ENCODE measurements at places on chromosomes 16 and 17.

DNA sequence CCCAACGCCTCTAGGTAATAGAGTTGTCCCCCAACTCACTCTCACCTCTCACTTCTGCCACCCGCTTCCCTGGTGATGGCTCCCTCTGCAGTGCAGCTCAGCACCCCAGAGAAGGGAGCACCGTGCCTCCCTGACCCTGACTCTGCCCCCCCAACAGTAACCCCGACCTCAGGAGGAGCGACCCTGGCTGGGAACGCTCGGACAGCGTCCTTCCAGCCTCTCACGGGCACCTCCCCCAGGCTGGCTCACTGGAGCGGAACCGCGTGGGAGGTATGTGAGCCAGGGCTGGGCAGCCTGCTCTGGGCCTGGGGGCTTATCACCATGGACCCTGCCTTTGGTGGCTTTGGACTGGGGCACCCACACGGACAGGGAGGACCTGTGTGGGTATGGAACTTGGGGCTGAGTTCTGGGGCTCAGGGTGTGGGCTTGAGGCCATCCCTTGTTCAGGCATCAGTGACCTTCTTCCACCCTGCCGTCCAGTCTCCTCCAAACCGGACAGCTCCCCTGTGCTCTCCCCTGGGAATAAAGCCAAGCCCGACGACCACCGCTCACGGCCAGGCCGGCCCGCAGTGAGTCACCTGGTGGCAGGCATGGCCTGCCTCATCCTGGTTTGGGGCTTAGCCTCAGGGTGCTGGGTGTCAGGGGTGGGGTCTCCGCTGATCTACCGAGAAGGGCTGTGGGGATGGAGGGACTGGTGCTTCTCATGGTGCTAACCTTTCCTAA lies 6.7 kb upstream of the C17orf107 start:
- DNase-seq = no peak

DNA sequence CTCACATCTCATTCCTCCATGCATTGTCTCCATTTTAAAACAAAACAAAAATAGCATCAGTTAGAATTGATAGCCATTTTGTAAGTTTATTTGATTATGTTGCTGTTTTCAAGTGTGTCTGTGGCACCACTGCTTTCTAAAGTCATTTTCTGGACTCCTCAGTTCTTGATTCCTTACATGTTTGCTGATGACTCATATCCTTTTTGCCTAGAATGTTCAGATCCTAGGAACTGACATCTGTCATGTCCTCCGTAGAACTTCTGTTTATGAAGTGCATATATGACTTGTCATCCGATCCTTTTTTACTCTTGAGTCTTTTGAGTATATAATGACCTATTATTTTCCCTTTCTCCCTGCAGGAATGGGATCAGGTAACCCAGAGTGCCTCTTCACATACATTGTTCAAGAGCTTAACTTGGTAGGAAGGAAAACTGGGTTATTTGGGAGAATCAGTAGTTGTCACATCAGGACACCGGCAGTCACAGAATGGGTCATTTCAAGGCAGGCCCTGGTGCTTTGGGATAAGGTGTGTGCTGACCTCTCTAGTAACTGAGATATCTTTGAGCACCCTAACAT lies 69.2 kb downstream of the MAP2K4 start:
- DNase-seq = peak; percentile 82

DNA sequence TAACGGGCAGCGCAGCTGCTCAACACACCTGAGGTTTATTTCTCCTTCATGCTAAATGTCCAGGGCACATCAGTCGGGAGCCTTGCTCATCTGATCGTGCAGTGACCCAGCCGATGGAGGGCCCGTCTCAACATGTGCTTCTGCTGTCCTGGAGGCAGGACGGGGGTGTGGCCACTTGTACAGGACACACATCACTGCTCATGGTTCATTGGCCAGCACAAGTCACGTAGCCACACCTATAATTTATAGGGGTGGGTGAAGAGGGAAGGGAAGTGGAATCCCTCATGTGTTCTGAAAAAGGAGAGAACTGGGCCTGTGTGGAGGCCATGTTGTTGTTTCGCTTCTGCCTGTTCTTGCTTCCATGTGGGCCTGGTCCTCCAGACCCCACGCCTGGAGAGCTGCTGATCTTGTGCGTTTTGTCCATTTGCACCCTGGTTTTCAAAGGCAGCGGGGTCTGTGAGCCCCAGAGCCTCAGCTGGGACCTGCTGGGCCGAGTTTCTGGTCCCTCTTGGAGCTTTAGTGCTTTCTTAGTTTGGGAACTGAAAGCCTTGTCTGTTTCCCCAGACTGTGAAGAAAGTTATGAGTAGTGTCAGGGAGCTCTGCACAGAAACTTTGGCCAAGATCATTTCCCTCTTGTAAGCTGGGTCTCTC lies 60.5 kb downstream of the CMIP start:
- no peak for DNase-seq

GRCh38 chr17:44345454-44346026 lies 438 bp downstream of the GRN start:
- peak; percentile 69 for DNase-seq

DNA sequence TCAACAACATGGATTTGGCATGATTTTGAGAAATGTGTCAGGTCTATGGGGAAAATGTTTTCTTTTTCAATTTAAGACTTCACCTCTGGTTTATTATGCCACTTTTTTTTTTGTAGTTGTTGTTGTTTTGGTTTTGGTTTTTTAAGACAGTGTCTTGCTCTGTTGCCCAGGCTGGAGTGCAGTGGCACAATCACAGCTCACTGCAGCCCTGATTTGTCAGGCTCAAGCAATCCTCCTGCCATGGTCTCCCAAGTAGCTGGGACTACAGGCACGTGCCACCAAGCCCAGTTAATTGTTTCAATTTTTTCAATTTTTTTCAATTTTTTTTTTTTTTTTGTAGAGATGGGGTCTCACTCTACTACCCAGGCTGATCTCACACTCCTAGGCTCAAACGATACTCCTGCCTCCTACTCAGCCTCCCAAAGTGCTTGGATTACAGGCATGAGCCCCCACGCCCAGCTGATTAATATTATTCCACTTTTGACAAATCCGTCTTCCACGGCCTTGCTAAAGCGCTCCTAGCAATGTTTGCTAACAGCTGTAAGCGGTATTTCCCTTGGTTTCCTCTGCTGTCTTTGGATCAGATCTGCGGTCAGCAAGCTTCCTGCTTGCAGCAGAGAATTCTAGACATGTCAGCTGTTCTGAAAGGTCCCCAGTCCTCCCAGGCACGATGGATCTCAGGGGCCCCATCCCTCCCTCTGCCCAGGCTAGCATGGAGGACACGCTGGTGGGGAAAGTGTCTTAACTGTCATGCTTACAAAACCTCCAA lies 7.0 kb upstream of the MILR1 start:
- peak; percentile 30 for DNase-seq

DNA sequence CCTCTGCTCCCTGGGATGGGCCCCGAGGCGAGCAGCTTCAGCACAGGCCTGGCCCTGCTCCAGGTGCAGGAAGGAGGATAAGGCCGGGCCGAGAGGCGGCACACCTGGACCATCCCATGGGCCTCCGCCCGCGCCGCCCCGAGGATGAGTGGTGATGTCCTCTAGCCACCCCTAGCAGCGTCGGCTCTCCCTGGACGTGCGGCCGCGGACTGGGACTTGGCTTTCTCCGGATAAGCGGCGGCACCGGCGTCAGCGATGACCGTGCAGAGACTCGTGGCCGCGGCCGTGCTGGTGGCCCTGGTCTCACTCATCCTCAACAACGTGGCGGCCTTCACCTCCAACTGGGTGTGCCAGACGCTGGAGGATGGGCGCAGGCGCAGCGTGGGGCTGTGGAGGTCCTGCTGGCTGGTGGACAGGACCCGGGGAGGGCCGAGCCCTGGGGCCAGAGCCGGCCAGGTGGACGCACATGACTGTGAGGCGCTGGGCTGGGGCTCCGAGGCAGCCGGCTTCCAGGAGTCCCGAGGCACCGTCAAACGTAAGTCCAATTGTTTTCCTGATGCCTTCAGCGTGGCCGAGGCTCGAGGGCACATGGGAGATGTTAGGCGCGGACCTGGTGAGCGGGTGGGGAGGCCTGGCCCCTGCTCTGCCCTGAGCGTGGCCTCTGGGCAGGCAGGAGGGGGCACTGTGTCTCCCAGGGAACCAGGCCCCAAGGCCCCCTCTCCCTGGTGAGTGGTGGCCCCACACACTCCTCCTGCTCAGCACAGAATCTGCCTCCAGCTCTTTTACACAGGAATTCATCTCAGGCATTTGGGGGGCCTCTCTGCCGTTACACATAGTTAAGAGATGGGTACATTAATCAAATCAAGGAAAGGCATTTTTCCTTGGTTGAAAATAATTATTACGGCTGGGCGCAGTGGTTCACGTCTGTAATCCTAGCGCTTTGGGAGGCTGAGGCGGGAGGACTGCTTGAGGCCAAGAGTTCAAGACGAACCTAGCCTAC lies 855 bp downstream of the TMEM204 start:
- DNase-seq = peak; percentile 59

DNA sequence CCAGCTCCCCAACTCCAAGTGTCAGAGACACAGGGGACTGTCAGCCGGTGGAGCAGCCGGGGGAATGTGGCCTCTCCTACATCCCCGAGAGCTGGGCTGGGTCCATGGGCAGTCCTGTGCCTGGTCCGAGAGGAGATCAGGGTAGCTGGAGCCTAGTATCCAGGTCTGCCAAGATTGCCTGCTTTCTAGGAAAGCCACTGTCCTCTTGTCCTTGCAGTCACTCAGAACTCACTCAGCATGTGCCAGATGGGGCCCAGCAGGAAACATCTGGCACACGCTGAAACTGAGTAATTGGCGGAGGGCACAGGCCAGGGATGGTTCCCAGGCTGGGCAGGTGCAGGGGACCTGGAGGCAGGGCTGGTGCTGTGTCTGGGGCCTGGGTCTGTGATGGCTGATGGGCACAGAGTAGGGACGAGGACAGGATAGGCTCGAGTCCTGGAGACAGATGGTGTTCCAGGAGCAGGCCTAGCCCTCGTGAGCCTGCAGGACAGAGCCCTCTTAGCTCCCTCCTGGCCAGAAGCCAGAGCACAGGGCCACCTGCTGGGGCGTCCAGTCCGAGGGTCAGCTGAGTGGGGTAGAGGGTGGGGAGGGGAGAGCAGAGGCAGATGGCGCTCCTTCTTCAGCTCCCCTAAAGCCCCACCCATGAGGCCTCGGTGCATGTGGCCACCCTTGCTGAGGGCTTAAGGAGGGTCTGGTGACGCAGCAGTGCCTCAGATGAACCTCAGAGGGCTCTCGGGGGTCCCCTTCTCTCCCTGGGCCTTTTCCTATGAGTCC lies 31.1 kb downstream of the ADCY7 start:
- no peak for DNase-seq
